ENCODE measurements at places on chromosomes 4 and X. TPM values are rescaled to one million over a fixed set of nuclear protein-coding genes. Genes with fewer than 3 reads are reported as not detected.
A peak's percentile ranks its signal among the peaks of the same experiment; 100 is the strongest.

DNA sequence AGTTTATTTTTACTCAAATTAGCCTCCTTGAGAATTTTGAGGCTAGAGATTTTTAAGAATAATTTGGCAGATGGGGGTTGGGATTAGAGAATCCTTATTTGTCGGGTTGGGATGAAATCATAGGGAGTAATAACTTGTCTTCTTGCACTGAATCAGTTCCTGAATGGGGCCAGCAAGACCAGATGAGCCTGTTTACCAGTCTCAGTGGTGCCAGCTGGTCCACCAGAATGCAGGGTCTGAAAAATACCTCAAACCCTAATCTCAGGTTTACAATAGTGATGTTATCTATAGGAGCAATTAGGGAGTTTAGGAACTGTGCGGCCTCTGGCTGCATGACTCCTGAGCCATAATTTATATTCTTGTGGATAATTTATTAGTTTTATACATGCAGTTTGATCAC is 705.9 kb upstream of the AGA start:
- DNase-seq = no peak

- DNase-seq = peak; percentile 80
These were observed 77.9 kb downstream of the LUZP4 start for GRCh38 chrX:115367455-115367854.

- peak; percentile 31 for DNase-seq
These were observed 31.0 kb upstream of the FAT4 start for GRCh38 chr4:125283707-125284279.

- DNase-seq = peak; percentile 67
These were observed 5.2 kb downstream of the YIPF6 start for GRCh38 chrX:68503836-68504636.

DNA sequence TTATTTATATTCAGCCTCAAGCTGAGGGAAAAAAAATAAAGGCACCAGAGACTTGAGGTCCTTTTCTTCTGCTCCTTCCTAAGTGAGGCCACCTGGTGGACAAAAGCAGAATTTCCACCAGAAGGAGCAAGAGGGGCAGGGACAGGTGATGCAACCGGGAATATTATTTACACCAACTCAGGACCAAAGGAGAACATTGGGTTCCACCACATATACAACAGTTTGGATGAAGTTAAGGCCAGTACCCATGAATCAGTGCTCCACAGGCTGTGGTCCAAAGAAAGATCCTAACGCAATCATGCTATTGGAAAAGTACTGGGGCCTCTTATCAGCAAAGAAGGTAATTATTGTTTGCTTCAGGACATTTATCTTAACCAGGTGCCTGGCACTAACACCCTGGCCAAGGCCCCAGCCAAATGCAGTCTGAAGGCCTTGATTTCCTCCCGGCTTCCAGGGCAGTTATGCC is 57.4 kb downstream of the TSC22D3 start:
- DNase-seq = peak; percentile 92

Gene CSN1S1
- not detected for polyA plus RNA-seq

Gene GABRB1
- 0.05 TPM for polyA plus RNA-seq

Gene SGMS2
- polyA plus RNA-seq = 45.4 TPM

Gene TMPRSS11B
- polyA plus RNA-seq = not detected

Data from fibroblast of lung (primary cell).